ENCODE measurements at places on chromosomes 6 and 20. TPM values are rescaled to one million over a fixed set of nuclear protein-coding genes. Genes with fewer than 3 reads are reported as not detected.

DNA sequence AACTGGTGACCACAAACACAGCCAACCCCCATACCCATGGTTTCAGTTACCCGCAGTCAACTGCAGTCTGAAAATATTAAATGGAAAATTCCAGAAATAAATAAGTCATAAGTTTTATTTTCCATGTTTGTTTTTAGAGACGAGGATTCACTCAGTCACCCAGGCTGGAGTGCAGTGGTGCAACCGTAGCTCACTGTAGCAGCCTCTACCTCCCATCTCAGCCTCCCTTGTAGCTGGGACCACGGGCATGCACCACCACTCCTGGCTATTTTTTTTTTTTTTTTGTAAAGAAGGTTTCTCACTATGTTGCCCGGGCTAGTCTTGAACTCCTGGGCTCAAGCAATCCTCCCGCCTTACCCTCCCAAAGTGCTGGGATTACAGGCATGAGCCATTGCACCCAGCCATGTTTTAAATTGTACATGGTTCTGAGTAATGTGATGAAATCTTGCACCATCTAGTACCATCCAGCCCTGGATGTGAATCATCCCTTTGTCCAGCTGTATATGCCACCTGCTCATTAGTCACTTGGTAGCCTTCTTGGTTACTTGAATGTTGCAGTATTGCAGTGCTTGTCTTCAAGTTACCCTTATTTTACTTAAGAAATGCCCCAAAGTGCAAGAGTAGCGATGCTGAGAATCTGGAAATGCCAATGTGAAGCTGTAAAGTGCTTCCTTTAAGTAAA, 14.5 kb downstream of the CSNK2A1 start:
- peak; percentile 70 for DNase-seq

GRCh38 chr20:3658019-3658715, 5.0 kb downstream of the GFRA4 start:
- DNase-seq: no peak

DNA sequence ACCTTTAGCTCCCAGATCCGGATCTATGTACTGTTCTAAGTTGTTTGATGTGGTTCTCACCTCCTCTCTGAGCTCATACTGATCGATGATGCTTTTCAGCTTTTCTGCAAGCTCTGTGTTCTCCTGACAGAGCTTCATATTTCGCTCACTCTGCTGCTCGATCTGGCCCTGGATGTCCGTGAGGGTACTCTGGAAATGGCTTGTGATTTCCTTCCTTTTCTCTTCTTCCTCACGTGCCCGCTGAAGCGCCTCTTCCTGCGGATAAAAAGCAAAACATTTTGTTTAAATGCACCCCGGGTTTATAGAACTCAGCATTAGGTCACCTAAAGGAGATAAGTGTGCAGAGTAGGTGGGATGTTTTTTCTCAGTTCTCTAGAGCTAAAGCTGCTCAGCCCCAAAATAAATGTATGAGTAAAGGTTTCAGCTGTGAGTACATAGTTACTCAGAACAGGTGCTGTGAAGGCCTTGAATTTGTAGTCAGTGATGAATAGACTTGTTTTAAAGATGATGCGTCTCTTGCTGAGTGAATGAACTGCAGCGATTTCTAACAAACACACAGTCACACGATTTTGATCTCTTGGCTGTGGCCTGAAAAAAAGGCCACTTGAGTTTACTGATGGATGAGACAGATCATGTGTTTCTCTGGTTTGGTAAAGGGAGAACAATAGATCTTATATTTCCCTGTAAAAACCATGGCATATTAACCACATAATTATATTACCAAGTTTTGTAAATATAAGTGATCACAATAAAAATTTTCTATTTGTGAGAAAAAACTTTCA, 29.1 kb downstream of the TXLNB start:
- DNase-seq: peak; percentile 82

DNA sequence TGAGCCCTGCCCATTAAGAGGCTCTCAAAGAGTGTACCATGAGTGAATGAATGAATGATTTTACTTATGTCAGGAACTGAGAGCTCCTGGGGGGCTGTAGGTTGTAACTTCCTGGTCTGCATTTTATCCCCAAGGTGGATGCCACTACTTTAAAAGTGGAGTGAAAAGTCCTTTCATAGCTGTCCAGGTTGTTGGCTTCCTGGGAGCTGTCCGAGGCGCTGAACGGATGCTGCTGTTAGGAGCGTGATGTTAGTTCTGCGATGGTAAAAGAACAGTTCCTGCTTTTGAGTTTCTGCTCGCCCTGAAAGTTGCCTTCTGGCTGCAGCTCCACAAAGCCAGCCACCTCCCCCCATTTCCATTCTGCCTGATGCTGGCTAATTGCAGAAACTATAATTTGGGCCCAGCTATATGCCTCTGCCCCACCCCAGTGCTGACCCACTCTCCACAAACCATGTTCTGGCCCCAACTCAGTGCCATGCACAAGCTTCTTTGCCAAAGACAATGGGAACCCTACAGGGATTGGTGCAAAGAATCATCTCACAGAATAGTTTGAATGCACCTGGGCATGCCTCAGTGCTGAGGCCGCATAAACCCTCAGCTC, 330.9 kb upstream of the CDH4 start:
- no peak for DNase-seq

- DNase-seq: peak; percentile 47
Observed at GRCh38 chr6:20400456-20401204, 1.0 kb upstream of the E2F3 start.

DNA sequence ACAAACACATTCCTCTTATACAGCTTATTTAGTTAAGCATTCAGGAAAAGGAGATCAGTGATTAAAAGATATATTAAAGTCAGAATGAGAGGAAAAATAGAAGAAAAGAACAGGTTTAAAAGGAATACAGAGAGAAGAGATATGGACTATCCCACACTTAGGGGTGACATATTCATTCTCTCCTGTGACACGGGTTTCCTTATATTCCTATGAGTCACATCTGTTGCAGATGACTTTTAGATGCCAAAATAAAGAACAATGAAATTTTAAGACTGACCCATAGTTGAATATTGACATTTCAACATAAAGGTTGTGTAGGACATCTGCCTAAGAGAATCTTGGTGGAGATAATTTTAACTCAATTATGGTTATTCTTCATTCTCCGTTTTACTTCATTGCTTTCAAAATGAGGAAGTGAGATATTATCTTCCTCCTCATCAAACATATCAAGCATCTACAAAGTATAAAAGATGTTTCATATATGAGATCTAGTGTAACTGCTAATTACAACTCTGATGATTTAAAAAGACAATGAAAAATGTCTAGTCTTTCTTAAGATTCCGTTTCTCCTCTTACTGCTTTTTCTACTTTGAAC, 1336.7 kb upstream of the CITED2 start:
- DNase-seq: peak; percentile 20

- no peak for DNase-seq
Observed at GRCh38 chr6:717135-717534, 24.2 kb upstream of the EXOC2 start.

DNA sequence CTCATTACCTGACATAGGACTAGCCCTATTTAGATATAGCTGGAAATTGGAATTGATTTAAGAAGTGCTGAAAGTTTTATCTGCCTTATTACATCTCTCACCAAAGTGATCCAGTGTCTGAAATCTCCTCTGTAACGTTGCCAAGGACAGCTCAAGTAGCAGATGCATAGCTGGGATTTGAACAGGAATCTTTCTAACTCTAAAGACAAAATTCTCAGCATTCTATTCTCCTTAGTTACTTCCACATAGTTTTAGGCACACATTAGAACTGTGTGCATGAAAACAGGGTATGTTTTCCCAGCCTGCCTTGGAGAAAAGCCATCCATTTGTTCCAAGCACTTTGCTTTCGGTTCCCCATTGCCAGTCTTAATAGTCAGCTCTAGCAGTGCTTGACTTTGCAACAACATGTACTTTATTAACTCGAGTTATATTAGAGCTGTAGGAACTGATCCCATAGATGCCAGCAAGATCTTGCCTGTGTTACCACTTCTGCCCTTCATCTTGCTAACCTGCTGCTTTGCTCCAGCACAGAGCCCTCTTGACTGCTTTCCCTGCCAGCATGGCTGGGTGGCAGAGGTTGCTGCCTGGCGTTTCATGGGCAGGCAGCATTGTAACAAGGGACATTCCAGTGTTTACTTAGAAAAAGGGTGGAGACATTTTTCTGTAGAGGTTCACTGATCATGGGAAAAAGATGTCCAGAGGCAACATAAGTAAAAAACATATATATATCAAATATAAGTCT, 56.1 kb upstream of the STMND1 start:
- peak; percentile 9 for DNase-seq

GRCh38 chr6:45540375-45540920, 162.7 kb upstream of the SUPT3H start:
- DNase-seq: no peak

GRCh38 chr20:47351643-47352331, 4.7 kb downstream of the ZMYND8 start:
- DNase-seq: no peak

Gene PNPLA1
- total RNA-seq: 0.29 TPM

Gene FUCA2
- total RNA-seq: 52.8 TPM
